Stimulated activated CD4-positive, alpha-beta T cell treated with anti-CD3 and anti-CD28 coated beads, Interleukin-15, amount 100 ng/mL, for 24 hours (primary cell): ENCODE measurements at places on chromosomes 1 and 21.
A peak's percentile ranks its signal among the peaks of the same experiment; 100 is the strongest.

DNA sequence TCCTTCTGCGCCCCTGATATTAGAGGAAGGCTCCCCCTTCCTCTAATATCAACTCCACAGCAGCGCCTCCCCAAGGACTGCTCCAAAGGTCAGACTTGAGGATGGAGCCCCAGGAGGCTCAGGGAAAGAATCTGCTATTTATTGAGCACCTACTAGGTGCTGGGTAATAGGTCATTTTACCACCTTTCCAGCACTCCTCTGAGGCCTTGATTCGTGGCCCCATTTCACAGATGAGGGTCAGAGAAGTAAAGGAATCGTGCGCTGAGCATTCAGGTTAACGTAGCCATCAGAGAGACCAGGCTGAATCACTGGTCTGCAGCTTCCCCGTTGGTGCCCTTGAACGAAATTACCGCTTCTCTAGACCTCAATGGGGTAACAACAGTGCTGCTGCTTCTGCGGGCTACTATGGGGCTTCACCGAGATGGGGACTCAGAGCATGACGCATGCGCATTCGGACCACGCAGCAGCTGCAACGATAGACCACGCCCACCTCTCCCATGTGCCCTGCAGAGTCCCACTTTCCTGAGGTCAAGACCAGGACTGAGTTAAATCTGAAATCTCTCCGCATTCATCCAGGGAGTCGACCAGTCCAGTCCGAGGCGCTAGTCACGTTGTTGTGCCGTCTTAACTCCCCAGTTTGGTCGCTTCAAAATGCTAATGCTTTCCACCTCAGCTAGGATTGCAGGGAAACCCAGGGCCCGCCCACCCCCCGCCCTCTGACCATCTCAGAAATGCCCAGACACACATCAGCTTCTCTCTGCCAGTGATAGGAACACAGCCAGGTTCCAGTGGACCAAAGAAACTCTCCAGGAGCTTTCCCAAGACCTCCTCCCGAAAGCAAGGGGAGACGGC is 12.9 kb downstream of the CAMK2N1 start:
- DNase-seq, result peak; percentile 49

GRCh38 chr1:110134050-110134595 is 16.2 kb upstream of the SLC6A17 start:
- DNase-seq, result no peak

GRCh38 chr1:75724472-75725022 is at the start of gene ACADM:
Gene ACADM (plus strand): TSS chr1:75724709. CDS start chr1:75724788, 79 bp downstream.
- peak; percentile 91 for DNase-seq

DNA sequence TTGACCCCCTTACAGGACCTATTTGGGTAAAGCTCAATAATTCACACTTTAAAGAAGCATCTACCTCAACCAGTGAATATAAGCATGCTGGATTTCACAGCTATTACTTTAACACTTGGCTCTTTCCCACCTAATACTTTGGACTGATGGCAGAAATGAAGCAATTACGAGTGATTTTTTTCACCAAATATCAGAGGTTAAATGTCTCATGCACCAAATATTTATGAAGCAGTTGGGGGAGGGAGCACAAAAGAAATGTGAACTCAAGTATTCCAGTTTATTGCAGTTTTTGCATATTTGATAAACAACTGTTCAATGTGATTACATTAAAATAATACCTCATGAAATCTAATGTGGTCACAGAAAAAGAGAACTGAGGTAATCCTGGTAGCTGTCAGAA is 223.6 kb downstream of the LRRC7 start:
- DNase-seq, result no peak

- DNase-seq, result no peak
These were observed 122.2 kb downstream of the RUNX1 start for GRCh38 chr21:34926803-34927467.

- DNase-seq, result no peak
These were observed 33.3 kb downstream of the YARS1 start for GRCh38 chr1:32783851-32784250.

DNA sequence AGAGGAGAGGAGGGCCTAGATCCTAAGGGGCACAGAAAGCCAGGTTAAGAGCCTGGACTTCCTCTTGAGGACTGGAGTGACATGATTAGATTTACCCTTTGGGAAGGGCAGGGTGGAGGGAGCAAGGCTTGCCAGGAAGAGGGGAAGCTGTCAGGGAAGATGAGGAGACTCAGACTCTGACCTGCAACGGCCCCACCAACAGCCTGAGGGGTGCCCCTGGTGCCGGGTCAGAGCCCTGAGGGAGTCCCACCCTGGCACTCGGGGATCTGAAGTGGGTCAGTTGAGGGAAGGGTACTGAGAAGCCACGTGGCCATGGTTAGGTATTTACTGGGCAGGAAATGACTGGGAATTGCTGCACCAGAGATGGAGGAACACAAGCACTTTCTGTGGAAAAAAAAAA is 9.8 kb downstream of the ECE1 start:
- no peak for DNase-seq

- DNase-seq, result peak; percentile 53
These were observed 940 bp upstream of the PLA2G2C start for GRCh38 chr1:20187103-20187812.

DNA sequence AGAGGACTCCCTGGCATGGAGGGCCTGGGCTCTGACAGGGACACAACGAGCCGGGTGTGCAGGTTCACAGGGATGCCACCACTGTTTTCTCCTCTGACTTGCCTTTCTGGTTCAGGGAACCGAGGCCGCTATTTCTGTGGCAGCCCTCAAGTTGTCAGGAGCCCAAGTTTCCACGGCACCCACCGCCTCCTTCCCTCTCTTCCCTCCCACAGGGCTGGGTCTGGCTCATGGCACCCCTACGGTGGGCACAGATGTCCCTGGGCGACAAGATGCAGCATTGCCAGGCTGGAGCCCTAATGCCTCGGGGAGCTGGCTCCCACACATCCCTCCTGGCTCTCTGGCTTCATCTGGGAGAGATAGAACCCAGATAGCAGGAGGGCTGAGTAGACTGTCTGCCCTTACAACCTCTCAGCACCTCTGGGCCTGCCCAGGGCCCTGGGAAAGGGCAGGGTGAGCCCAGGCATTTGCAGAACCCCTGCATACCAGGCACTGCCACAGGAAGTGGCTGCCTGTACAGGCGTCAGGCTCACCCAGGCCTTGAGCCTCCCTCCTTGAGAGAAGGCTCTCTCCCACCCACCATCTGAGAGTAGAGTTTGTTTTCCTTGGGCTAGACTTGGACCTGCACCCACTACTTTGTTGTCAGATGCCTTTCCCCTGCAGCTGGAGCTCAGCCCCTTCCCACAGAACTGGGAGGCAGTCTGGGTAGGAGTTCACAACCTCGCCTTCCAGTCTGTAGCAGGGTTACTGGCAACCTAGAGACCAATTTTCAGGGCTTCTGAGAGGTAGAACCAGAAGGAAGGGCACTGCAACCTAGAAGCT is 20.5 kb downstream of the KCNC4 start:
- no peak for DNase-seq

DNA sequence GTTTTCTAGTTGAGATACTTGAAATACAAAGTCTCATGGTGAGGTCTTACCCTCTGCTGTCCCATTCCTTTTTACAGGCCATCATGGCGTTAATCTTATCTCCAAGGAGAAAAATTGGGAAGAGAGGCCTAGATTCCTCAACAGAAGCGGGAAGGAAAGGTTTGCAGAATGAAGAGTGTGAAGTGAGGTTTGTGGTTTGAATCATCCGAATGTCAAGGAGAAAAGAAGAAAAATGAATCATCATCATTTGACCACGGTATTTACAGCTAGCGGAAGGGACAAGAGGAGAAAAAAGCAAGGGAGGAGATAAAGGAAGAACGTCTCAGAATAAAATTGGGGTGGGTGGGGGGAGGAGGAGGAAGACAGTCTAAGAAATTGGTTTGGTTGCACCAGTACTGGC is 935 bp upstream of the COG2 start:
- no peak for DNase-seq

DNA sequence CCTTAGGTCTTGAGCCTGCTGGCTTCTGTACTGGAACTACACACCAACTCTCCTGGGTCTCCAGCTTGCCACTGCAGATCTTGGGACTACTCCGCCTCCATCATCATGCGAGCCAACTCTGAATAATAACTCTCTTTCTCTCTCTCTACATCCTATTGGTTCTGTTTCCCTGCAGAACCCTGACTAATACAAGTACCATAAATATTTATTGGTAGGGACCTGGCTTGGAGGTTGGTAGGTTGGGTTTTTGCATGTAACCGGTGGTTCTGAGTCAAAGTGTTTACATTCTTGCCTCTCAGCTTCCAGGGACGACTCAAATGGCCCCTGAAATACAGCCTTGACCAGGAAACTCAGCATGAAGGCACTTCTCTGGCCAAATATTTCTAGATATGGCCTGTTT is 110.4 kb downstream of the KCND3 start:
- no peak for DNase-seq

- no peak for DNase-seq
These were observed 1672.4 kb downstream of the KCNT2 start for GRCh38 chr1:194935864-194936263.

DNA sequence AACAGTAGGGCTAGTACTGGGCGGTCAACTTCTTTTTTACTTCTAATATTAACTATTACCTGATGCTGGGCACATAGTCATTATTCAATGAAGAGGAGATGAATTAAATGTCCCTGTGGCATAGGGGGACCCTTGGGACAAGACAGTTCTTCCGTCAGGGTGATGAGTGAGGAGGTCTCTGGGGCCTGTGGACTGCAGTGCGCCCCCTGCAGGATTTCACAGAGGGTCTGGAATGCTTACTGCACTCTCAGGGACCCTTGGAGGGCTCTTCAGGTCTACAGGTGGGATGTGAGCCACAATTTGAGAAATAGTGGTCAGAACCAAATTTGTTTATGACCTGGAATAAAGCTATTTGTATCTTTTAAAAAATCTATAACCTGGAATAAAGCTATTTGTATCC is 149.4 kb downstream of the FAM78B start:
- DNase-seq, result no peak

DNA sequence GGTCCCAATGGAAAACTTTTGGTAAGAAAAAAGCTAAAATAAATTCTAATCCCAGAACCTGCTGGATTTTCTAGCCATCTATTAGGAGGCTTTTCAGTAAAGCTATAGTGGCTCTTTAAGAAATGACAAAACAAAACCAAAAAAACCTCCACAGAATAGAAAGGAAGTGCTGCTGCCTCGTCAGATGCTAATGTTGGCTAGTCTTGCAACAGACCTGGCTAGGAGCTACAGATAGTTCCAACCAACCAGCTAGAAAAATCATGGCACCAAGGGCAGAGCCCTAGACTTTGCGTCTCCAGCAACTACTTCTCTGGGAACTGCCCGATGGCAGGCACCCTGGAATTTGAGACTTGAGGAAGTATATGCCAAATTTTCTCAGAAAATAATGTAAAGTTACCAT is 7.6 kb downstream of the CD101 start:
- DNase-seq, result no peak

- DNase-seq, result no peak
These were observed 2.3 kb downstream of the RHOU start for GRCh38 chr1:228737601-228738041.

GRCh38 chr1:30083800-30084464 is 639.5 kb downstream of the MATN1 start:
- no peak for DNase-seq

- DNase-seq, result peak; percentile 13
These were observed 59.6 kb downstream of the VPS26C start for GRCh38 chr21:37207441-37208009.

DNA sequence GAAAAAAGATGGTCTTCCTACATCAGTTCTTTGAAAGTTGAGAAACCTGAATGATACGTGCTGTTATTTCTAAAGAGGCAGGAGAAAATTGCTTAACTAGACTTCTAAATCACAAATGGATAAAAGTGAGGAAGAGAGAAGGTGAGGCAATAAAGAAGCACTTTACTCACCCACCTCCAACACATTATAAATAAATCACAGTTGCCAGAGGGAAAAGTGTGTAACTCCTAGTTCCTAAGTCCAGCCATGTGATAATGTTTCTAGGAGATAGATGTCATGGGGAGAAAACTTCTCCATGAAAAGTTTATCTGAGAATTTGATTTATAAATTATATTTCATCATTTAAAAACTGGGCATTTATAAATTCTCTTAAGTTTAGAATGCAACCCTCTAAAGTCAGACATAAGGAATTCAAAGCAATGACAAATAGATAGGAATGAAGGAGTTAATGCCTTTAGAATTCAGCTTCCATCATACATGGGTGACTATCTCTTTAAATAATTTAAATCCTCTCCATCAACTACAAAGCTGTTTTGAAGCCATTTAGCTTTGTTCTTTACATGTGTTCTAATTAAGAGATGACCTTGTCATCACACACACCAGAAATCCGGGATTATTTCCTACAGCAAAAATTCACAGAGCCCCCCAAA is 60.0 kb downstream of the NRIP1 start:
- no peak for DNase-seq

- DNase-seq, result no peak
These were observed 122.7 kb downstream of the RYR2 start for GRCh38 chr1:237164406-237165352.

- DNase-seq, result no peak
These were observed 25.7 kb upstream of the GNG4 start for GRCh38 chr1:235675152-235675890.

DNA sequence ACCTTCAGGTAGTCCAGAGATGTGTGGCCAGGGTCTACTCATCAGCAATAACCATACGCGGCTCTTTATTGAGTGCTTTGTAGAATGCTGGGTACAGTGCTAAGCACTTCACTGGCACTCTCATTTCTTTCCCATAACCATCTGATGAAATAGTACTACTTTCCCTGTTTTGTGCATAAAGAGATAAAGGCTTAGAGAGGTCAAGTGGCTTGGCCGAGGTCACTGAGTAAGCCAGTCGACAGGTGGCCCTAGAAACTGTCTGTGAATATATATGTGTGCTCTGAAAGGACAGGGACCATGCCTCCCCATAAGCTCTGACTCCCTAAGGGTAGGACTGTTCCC is 52.8 kb downstream of the NENF start:
- DNase-seq, result no peak

DNA sequence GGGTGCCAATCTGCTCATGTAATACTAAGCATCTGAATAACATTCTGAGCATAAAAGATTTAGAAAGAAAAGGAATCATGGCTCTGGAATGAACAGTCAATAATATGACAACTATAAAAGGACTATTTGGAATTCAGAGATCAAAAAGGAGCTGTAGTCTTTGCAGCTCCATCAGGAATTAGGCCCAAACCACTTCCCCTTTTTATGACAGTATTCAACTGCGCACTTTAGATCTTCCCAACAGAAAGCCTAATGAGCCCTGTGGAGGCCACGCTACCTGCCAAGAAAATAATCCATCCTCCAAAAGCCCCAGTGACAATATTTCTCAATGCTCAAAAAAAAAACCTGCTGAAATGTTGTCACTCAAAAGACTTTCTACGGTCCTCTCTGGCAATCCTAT is 163.2 kb downstream of the SNX7 start:
- no peak for DNase-seq

DNA sequence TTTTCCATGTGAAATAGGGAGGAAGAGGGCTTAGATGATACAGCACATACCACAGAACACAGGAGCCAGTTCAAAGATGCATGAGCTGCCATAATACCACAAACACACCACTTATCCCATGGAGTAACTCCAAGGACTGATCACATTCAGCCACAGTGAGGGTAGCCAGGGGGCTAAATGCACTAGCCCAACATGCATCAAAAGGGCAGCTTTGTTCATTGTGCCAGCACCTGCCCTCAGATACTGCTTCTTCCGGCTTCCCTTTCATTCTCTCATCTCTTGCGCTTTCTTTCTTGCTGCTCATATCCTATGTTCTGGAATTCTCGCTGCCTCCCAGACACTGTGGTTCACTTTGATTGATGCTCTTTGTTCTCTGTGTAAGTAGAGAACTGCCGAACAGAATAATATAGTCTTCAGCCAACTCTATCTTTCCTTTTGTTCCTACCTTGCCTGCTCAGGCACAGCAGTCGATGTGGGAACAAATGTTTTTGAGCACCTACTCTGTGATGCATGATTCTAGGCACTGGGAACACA is 50.0 kb upstream of the SYT6 start:
- DNase-seq, result no peak
